ENCODE measurements at places on chromosomes 7 and 10.
A peak's percentile ranks its signal among the peaks of the same experiment; 100 is the strongest.

DNA sequence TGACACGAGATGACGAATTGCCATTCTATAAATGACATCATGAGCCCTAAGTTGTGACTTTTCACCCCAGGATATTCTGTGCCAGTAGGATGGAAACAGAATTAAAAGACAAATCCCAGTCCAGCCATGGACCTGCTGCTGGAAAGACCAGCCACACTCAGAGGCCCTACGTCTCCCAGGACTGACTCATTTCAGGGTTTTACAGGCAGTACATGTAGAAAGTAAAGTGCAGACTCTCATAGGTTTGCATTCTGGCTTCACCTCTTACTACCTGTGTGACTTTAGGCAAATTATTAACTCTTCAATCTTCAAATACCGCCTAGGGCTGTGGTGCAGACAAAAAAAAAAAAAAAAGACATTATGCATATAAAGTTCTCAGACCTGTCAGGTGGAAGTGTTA, 188.8 kb downstream of the NEBL start:
- DNase-seq = no peak

GRCh38 chr7:66258409-66258808, 53.3 kb downstream of the TPST1 start:
- DNase-seq = no peak

GRCh38 chr10:73650537-73651331, 5.1 kb downstream of the SYNPO2L start:
- no peak for DNase-seq

DNA sequence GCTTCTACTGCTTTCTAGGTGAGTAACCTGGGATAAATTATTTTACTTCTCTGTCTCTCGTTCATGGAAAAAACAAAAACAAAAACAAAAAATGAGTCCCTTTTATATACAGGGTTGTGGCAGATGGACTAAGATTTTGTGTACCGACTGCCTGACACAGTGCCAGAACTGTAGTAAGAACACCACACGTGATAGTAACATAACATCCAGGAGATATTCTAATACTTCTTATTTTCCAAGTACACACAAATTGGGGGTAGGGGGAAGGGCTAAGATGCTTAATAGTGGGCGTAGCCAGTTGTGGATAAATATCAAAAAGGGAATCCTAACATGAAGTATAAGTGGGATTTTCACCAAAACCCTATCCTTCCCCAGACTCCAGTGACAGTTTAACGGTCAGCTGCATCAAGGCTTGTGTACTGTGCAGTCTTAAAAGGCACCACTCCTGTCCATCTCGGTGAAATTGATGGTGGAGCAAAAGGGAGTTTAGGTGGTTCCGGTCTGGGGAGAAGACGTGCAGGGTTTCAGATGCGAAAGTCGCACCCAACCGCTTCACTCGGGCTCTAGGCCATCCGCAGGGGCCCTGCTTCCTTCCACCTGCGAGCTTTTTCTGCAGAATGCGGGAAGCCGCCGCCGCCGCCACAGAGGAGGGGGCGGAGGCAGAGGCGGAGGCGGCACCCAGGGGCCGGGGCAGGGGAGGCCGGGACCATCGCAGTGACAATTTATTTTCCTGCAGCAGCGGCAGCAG, at the start of gene STAMBPL1:
Gene STAMBPL1, plus strand, starts transcription at position 712 of the 748 bp plus-strand sequence. CDS start 21,464 bp downstream, outside the sequence.
- peak; percentile 74 for DNase-seq

DNA sequence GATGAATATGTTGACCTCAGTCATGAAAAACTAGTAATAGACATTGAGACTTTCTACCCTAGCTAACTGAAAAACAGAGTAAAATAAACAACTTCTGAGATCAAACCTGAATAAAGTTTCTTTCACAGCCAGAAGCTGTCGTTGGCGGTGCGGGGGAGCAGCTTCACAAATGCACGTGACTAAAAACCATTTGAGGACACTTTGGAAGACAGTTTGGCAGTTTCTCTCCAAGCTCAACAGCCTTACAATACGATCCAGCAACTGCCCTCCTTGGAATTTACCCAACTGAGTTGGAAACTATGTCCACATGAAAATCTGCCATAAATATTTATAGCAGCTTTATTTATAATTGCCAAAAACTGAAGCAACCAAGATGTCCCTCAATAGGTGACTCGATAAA, 63.1 kb downstream of the CYTH3 start:
- no peak for DNase-seq

DNA sequence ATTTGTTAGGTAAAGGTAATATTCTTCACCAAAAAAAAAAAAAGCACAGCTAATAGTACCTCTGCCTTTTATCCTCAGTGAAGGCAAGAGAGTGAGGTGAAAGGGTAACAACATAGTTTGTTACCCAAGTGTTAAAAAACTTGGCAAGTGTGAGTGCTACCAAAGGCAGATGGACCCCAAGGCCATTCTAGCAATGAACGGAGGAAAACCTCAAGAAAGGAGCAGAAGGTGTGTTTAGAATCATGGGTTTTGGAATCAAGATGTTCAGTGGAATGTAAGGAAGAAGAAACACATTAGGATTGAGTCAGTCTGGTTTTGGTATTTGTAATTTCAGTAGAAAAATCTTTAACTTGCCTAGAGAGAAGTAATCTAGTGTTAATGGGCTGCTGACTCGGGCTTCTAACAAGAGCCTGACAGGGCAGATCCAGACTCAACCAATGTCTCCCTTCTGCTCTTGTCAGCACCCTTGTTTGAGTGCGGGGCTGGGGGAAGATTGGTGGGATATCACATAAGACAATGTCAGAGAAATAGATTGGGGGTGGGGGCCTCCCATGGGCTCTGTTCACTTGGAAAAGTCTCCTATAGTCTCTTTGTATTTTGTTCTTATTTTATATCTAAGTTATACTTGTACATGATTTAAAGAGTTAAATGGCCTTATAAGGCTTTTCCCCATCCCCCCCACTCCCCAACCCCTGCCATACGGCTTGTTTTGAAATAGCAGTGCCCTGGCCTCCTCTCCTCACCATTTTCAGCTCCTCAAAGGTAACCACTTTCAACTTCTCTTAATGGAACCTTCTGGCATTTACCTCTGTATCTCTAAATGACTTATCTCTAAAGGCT, 44.4 kb downstream of the SCD start:
- DNase-seq = no peak

DNA sequence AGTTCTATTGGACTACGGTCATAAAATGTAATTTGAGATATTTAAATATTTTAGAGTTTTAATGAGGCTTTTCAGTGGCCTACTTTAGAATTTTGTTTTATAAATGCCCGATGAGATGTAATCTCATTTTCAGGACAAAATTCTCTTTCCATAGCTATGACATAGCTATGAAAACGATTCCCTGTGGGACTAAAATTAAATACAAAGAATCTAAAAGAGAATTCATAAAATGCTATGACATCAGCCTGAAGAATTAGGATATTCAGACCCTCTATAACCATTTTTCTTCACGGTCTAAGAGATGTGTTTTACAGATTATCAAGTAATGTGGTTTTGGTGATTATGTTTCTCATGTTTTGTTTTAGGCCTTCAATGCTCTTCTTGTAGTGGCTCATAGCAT, 48.2 kb upstream of the ODAD2 start:
- DNase-seq = no peak

DNA sequence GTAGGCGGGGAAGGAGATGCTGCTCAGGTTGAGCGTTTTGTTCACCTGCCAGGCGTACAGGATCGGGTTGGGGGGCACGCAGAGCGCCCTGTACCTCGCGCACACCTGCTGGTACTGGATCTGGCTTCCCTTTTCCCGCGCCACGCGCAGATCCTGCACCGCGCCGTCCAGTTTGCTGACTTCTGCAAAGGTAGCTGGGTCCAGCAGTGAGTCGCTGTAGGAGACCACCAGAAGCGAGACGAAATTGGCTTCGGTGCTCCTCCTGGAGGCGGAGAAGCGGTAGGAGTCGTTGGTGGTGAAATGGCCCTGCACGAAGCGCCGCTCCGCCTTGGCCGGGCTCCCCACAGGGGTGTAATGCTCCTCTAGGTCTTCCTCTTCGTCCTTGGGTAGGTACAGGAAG, 90.7 kb upstream of the RAB18 start:
- DNase-seq = no peak

DNA sequence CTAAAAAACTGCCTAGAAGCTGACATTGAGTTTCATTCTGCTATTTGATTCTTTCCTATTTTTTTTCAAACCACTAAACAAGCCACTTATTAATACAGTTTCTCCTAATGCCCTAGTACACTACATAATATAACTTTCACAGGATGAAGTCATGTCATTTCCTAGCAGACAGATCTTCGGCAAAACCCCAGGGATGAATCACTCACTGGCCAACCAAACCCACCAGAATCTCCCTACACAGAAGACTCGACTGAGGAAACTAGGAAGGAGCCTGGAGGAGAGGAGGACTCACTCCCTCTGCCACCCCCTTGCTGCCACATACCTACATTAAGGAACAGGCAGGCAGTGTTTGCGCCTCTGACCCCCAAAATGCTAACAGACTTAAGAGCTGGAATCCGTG, 33.4 kb downstream of the XPNPEP1 start:
- DNase-seq = no peak

DNA sequence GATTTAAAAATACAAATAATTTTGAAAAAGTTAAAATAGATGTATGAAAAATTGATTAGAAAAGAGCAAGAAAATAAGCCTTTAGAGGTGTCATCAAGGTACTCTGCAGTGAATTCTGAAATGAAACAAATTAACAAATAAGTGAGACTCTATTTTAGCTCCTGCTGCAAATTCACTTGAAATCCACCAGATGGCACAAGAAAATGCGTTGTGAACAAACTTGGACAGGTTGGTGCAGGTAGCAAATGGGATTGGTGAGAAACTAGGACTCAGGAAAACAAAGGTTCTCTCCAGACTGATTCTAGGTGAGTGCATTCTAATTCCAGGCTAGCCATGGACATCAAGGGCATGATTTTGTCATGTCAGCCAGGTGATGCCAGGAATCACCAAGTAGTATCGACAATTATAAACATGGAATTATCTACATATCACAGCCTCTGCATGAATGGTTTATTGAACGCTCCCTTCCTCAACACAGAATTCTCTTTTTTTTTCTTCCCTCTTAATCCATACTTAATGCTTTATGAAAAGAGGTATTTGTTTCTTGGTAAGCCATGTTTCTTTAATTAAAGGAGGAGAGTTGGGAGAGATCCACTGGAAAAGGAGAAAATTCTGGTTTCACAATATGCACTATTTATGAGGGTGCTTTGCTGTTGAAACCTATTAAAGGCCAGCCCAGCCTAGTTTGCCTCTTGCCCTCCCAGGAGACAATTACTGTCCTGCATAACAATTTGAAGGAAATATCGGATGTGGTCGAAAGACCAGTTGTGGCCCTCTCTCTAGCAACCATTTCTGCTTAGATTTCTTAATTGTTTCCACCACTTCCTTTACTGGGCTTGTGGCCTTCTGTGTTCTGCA, 118.1 kb downstream of the ZNF365 start:
- peak; percentile 33 for DNase-seq

DNA sequence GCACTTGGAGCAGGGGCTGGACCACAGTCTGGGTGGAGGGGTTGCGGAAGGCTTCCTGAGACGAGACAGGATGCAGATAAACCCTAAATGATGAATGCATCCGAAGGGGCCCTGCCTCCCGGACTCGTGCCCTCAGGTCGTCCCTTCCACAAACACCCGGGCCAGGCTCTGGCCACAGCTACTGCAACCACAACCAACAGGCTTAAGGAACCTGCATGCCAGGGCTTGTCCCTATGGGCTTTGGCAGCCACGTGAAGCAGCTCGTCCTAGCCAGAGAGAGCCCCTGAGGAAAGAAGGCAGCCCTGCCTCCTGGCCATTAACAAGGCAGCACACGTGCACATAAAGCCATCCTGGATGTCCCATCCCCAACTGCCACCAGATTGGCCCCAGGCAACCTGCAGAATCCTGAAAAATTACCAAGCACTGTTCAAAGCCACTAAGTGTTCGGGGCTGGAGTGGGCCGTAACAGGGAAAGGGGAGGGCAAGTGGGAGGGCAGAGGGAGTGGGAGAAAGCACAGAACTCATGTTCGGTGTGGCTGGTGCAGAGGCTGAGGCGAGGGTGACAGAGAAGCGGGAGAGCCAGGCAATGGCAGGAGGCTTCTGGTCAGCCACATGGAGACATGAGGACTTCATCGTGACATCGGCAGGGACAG, 62.7 kb downstream of the MAD1L1 start:
- DNase-seq = no peak

GRCh38 chr10:84478151-84478550, 149.8 kb downstream of the CCSER2 start:
- no peak for DNase-seq
